Activated naive CD8-positive, alpha-beta T cell treated with anti-CD3 and anti-CD28 coated beads for 36 hours (primary cell): ENCODE measurements at places on chromosomes 5 and 9. TPM values are rescaled to one million over a fixed set of nuclear protein-coding genes. Genes with fewer than 3 reads are reported as not detected.

The OR1Q1 gene
- total RNA-seq = not detected

The IFNA21 gene
- not detected for total RNA-seq

The PCDHB7 gene
- not detected for total RNA-seq

DNA sequence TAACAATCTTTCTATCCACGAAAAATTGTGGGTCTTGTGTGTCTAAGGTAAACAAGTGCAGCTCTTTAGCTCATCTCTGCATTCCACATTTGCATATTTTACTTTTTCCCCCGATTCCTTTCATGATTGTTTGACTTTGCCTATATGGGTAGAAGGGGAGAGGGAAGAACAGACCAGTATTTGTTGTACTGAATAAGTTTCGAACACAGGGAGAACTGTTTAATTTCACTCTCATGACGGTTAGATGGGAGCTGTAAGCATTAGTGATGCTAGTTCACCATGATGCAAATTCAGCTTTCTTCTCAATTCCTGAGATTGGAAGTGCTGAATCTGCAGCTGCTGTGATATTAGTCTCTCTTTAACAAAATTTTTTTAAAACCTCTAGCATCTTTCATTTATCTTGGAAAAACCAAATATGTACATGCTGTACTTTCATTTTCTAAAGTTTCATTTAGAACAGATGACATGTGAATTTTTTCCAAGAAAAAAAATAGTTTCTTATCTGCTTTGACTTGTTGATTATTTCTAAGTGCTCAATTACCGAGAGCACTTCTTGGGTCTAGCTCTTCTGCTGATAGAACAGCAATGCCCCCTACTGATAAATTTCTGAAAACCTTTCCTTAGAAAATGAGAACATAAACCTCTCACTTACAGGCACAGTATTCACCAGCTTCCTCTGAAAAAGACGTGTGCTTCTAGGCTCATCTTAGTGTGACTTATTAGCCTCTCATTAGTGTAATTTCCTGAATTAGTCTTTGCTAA, 149.5 kb downstream of the BAAT start:
- no peak overlapping the region for H3K4me3 ChIP-seq
- H3K4me1 ChIP-seq = peaks cover 2% of the 10 kb centered on the region
- no peak overlapping the region for H3K27ac ChIP-seq
- no peaks in the 10 kb centered on the region for H3K36me3 ChIP-seq
- DNase-seq = no peak
- peaks cover 18% of the 10 kb centered on the region for H3K27me3 ChIP-seq

GRCh38 chr9:38216572-38216971, 147.5 kb upstream of the SHB start:
- DNase-seq = no peak
- no peaks in the 10 kb centered on the region for H3K27me3 ChIP-seq
- H3K36me3 ChIP-seq = no peaks in the 10 kb centered on the region

GRCh38 chr9:16120231-16120641, 567.4 kb downstream of the CCDC171 start:
- peaks cover 3% of the 10 kb centered on the region for H3K4me1 ChIP-seq
- H3K27ac ChIP-seq = no peak overlapping the region
- no peaks in the 10 kb centered on the region for H3K27me3 ChIP-seq
- H3K4me3 ChIP-seq = no peak overlapping the region
- no peak for DNase-seq
